ENCODE measurements at places on chromosomes 12 and 14.

- peak; percentile 43 for DNase-seq
Measured at GRCh38 chr12:29350080-29350479, 30.9 kb downstream of the ERGIC2 start.

- no peak for DNase-seq
Measured at GRCh38 chr12:116862167-116862566, 19.1 kb downstream of the HRK start.

DNA sequence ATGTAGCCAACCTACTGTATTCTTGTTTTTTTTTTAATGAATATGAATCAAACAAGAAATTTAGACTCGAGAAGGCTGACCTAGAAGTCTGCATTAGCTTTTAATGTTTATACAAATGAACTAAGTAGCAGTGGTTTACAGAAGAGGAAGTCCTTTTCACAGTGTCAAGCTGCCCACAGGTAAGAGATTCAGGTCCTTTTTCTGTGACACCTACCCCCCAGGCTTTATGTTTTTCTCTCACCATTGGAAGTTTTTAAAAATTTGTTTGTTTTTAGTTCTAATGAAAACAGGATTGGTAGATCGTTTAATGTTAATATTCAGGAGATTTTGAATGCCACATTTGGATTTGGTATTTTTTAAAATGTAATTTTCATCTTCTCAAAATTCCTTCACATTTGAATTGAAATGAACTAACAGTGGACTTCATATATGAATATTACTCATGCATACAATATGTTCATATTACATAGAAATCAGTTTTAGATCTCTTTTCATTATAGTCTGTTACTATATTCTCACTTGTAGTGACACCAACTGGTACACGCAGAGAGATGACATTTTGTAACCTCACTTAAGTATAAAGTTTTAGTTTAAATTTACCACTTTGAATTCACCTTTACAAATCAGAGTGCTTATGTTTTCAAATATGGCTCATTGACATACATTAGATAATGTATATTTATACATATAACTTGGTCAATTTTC, 29.7 kb downstream of the ATF7IP start:
- DNase-seq, result no peak

DNA sequence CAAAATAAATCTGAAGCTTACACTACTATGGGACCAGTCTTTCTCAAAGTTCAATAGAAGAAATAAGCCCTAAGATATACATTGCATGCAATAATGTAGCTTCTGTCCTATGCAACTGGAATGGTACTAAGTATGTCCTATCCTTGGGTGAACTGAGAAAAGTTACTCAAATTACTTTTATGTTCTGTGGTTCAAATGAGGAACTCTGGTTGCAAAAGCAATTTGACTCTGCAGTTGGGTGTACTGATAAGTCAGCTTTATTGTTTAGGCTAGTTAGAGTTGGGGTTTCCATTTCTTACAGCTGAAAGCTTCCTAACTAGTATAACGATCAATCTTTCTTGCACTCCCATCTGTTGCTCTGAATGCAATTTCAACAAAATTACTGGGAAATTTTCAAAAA, 29.2 kb downstream of the GPR135 start:
- no peak for DNase-seq

GRCh38 chr14:65164825-65165135, 62.5 kb upstream of the MAX start:
- no peak for DNase-seq

DNA sequence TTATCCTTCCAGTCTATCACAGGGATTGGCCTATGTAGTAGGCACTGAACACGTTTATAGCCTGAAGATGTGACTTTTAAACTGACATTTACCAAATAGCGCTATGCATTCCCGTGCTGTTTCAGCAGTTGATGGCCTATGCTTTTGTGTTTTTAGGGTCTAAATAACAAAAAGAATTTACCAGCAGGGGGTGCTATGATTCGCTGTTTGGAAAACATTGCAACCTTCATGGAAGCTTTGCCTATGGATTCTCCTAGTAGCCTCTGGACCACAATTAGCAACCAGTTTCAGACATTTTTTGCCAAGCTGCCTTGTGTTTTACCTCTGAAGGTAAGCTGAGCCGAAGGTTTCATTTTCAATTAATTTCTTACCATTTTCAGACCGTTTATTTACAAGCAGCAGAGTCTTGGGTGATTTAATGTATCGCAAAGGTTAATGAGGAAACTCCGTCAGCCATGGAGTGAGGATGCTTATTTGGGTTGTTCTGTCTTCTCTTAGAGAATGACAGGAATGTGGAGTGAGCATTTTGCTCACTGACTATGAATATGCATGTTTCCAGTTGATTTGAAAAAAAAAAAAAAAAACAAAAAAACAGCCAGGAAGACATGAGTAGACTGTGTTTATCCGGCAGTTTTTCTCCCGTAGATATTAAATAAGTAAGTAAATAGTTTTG, 133.1 kb downstream of the PRIMA1 start:
- no peak for DNase-seq

DNA sequence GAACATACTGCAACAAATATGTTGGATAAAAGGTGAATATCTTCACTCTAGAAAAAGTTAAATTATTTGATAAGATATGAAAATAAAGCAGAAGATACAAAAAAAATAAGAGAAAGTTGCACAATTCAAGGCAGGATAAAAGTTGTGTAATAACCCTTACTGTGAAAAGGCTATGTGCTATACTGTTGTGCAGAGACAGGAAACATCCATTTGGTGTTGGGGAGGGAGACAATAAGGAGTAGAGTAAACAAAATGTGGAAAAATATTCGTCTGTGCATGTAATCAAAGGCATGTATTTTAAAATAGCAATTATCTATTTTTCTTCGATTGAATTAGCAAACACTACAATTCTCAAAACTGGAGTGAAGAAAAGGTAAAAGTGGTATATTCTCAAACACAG, 34.8 kb downstream of the PTHLH start:
- DNase-seq, result no peak

Data from kidney (tissue), 22 donors.